ENCODE measurements at places on chromosomes 3 and 15.

DNA sequence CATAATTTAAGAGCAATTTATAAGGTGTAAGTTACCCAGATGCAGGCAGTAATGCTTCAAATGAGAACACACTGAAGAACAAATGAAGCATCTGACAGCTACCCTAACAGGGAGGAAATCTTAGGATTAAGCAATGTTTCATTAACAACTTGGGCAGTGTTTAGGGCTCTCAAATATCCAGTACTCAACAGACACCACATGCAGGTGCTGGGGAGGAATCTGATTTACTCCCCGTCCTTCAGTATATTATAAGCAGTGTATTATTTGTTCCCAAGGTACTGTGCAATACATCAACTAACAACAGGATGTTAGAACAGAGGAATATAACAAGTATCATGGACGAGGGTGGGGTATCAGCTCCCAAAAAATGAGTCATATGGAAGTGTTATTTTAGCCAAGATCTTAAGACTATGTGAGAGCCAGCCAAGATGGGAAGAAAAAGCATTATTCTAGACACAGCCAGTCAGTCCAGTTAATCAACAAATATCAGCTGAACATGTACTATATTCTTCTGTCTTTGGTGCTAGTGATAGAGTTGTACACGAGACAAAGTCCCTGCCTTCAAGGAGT lies 20.4 kb downstream of the BTBD1 start:
- no peak for DNase-seq

GRCh38 chr3:159586571-159587202 lies 401.9 kb upstream of the IL12A start:
- no peak for DNase-seq

DNA sequence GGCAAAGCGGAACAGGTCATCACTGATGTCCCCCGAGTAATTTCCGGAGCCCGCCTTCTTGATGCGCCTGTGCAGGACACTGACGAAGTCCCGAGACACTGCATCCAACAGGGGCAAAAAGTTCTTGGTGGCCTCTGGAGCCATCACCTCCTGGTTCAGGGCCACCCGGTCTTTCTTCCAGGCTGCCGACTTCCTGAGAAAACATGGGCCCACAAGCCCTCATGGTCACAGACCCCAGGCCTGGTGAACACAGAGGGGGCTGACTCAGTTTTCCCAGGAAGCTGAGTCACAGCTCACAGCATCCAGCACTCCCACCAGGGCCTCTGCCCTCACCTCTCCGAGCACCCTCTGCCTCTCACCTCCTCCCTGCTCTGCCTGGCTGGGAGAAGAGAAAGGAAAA lies 22.4 kb downstream of the CYP11A1 start:
- DNase-seq, result no peak

- no peak for DNase-seq
Measured at GRCh38 chr3:185069037-185070030, 83.5 kb downstream of the C3orf70 start.

DNA sequence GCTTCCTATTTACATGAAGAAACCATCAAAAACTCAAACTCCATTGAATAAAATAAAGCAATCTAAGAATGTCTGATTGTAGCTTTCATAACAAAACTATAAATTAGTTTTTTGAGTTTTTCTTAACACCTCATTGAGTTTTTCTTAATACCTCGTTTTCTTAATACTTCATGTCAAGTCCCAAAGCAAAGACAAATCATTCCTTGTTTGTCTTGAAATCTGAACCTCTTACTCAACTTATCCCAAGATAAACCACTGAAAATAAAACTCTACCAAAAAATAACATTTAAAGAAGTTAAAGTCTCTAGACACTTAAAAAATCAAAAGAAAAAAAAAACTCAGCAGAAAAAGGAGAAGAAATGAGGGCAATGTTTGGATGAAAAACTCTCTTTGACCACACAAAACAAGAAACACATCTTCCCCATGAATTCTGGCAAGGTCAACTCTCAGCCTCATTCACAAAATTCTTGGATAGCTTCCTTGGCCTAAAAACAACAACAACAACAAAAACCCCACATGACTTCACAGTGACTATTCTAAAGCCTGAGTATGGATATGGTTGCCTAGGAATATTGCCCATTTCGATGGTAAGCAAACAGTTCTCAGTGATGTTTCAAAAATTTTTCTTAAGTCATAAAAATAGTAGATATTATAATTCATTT lies 38.2 kb downstream of the TMCC1 start:
- no peak for DNase-seq

GRCh38 chr3:169509359-169509758 lies 154.2 kb downstream of the MECOM start:
- no peak for DNase-seq

GRCh38 chr15:39118510-39118909 lies 462.4 kb upstream of the THBS1 start:
- no peak for DNase-seq

DNA sequence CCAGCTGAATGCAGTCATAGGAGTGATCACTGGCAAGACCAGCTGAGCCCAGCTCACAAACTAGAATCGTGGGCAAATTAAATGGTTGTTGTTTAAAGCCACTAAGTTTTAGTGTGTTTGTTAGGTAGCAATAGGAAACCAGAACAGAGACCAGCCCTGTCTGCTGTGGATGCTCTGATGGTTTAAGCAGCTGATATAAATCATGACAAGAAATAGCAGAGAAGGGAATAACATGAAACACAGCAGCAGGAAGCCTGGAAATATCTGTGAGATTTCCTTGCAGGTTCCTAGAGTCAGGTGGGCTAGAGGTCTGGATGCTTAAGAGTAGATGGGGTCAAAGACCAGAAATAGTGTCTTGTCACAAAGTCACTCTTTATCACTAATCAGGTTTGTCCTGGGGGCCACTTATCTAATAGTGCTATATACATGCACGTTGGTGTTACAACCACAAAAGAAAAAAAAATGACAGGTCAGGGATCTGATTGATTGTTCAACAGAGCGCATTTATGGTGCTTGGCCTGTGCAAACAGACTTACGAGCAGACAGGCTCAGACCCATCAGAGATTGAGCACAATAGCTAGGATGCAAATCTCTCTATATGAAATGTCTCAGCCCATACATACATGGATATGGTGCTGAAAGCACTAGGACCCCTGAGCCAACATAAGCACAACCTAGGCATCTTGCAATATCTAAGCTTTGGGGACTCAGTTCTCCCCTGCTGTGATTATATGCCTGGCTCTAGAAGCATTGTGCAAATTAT lies 967.7 kb downstream of the AGBL1 start:
- no peak for DNase-seq

DNA sequence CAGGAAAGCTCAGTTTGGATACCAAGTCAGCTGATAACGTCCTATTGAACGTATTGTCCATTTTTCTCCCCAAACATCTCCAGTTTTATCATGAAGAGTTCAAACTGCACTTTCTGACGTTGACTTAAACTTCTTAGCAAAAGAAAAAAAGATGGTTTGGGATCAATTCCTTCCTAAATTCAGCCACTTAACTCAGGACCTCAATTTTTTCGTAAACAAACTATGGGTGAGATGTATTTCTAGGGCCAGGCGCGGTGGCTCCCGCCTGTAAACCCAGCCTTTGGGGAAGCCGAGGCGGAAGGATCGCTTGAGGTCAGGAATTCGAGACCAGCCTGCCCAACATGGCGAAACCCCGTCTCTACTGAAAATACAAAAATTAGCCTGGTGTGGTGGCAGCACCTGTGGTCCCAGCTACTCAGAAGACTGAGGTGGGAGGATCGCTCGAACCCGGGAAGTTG lies 464 bp upstream of the MRPS25 start:
- DNase-seq, result no peak

DNA sequence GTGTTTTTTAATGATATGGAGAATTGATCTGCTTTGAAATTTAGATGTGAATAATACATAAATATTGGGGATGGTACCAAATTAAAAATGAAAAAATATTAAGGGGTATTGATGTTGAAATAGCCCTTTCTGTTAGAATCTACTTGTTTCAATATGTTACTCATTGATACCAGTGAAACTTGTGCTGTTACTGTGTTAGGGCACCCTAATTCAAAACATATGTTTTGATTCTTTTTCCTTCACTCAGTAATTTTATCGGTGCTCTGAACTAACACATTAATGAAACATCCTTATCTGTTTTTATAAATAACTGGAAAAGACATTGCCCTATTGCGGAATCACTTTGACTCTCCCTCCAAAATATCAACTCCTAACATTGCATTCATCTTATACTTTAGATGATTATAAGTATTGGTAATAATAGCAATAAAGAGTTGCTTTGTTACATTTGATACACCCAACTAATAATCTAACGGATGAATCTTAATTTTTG lies 52.0 kb upstream of the CCNB2 start:
- DNase-seq, result no peak

DNA sequence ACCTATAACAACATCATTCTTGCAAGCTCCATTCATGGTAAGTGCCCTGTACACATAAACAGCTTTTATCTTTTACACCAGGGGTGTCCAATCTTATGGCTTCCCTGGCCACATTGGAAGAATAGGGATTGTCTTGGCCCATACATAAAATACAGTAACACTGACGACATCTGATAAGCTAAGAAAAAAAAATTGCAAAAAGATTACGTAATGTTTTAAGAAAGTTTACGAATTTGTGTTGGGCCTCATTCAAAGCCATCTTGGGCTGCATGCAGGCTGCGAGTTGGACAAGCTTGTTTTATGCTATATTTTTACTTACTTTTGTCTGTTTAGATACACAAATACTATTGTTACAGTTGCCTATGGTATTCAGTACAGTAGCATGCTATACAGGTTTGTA lies 31.6 kb downstream of the ZNF654 start:
- DNase-seq, result no peak

DNA sequence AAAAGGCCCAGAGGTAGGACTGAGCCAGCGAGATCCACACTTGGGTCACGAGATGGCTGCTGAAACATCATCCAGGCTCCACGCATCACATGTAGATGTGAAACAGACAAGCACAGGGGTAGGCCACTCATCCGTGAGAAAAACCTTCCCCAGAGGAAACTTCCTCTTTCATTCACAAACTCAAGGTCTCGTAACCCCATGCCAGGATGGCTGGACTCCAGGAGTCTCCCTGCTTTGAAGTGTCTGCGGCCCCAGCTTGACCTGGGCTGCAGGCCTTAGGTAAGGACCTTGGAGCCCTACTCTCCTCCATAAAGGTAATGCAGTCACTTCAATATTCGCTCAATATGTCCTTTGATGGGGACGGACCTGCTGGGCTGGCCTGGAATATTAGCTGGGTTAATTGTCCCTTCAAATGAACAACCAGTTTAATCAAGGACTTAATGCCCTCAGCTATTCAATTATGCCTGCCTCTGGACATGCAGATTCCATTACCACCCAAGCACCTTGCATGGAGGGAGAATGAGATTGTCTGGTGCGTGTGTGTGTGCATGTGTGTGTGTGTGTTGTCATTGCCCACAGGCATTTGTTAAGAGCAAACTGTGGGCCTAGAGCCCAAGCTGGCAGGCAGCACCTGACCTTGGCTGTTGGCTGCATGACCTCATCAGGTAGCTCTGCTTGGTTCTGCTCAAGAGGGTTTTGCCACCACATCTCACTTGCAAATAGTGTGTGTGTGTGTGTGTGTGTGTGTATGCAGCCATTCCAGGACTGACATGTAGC lies 186.9 kb upstream of the TLE3 start:
- DNase-seq, result peak; percentile 26

GRCh38 chr15:39191871-39192291 lies 389.0 kb upstream of the THBS1 start:
- no peak for DNase-seq

DNA sequence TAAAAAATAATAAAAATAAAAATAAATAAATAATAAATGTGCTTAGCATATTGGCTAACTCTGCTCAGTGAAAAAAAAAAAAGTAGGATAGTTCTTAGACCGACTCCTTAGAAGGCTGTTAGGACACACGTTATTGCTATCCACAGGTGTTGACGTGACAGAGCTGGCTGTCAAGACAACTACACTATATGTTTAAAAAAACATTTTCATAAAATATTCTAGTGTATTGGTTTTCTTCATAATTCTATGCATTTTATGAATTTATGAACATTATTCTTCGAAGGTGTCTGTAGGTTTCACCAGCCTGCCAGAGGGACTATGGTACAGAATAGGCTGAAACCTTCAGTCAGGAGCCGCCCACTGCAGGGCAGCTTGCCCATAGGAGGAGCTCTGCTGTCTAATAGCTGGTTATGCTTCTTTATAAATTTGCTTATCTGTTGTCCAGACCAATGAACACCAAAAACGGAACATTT lies 9.2 kb downstream of the TM4SF1 start:
- no peak for DNase-seq

- DNase-seq, result no peak
Measured at GRCh38 chr3:31086698-31087097, 192.2 kb upstream of the GADL1 start.

DNA sequence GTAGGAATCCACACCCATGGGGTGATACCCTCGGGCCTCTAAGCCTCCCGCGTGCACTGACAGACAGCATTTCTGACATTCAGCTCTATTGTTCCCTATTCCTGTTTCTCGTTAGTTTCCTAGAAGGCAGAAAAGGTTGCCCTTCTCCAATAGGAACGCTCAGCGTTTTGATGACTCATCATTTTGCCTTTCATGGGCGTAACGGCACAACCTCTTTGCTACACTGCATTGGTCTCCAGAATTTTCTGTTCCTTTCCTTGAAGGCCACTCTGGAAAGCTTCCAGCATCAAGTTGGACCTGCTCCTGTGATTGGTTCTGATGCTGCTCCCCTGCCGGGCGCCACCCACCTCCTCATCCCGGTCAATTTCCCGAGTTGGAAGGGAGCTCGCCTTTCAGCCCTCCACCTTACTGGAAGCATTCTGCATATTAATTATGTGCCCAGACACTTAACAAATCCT lies 13.0 kb upstream of the TNK2 start:
- DNase-seq, result no peak

Measured in amygdala (tissue), 56 donors.